Metanephros (tissue), 2 donors: ENCODE measurements at places on chromosomes 5 and 9. TPM values are rescaled to one million over a fixed set of nuclear protein-coding genes. Genes with fewer than 3 reads are reported as not detected.

The KCNV2 gene
- total RNA-seq, result not detected

The CDH9 gene
- 10.2 TPM for total RNA-seq

The ORM2 gene
- total RNA-seq, result not detected

The ARHGEF39 gene
- 2.9 TPM for total RNA-seq

The SLC23A1 gene
- total RNA-seq, result 6.2 TPM

The EGFLAM gene
- 14.2 TPM for total RNA-seq

The PLK2 gene
- 383 TPM for total RNA-seq

The DIRAS2 gene
- total RNA-seq, result 4.4 TPM

The ADAMTS16 gene
- total RNA-seq, result 93.6 TPM

The IFNA21 gene
- not detected for total RNA-seq
